HEK293T (cell line): ENCODE measurements at places on chromosomes 3 and 15.

DNA sequence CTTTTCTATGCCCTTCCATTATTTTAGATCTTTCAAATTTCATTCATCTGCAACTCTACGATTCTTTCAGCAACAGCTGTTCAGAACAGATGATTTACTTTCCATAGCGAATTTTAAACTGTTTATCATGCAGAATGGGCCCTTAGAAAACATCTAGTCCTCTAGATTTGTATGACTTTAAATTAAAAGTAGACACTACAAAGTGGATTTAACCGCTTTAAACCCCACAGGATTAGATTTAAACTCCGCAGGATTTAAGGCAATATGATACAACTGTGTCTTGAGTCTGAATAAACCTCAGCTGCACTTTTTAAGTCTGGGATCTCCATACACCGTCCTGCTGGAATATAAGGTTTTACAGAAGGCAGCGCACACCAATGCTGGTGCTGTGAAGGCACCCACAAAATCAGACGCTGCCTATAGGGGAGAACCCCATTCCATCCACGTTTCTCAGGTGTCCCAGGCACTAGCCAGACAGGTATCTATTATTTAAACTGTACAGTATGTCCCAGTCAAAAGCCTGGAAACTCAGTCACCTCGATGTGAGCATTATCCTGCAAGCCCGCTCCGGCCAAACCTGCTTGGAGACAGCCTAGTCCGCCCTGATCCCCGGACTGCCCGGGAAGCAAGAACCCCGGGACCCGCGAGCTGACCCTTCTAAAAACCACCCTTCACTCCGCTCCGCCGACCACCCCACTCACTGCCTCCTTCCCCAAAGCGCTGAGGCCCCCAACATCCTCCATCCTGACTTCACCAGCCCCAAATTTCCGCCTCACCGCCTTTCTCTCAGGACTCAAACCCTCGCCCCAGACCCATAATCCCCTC lies 768 bp downstream of the ANO10 start:
- peak; percentile 20 for DNase-seq

- DNase-seq: peak; percentile 55
Observed at GRCh38 chr3:39378088-39378487, 5.1 kb upstream of the SLC25A38 start.

GRCh38 chr15:80727196-80727595 lies 32.1 kb downstream of the ABHD17C start:
- DNase-seq: no peak

- no peak for DNase-seq
Observed at GRCh38 chr3:152745646-152746045, 89.3 kb upstream of the P2RY1 start.
